Tracheal epithelial cell (primary cell): ENCODE measurements at places on chromosomes 1 and 21. TPM values are rescaled to one million over a fixed set of nuclear protein-coding genes. Genes with fewer than 3 reads are reported as not detected.

IGSF9 gene
- total RNA-seq = 8.0 and 8.7 TPM in 2 replicates

CFHR1 gene
- not detected in 2 replicates for total RNA-seq

PCSK9 gene
- 33.9 and 39.8 TPM in 2 replicates for total RNA-seq

DDX20 gene
- 11.3 and 15.6 TPM in 2 replicates for total RNA-seq

BNIPL gene
- total RNA-seq = 2.4 and 5.5 TPM in 2 replicates

CFHR5 gene
- not detected in 2 replicates for total RNA-seq

HES3 gene
- not detected in 2 replicates for total RNA-seq

GBP4 gene
- 0.48 TPM in 1 of 2 replicates, not detected in the other for total RNA-seq

CFAP45 gene
- 0.24 and 0.64 TPM in 2 replicates for total RNA-seq

PSEN2 gene
- total RNA-seq = 21.3 and 29.2 TPM in 2 replicates

LINGO4 gene
- not detected in 2 replicates for total RNA-seq

ARHGEF16 gene
- 21.0 and 34.1 TPM in 2 replicates for total RNA-seq

GNAT2 gene
- total RNA-seq = 0.64 TPM in 1 of 2 replicates, not detected in the other

ETV3L gene
- not detected in 2 replicates for total RNA-seq

INTS3 gene
- 12.5 and 14.5 TPM in 2 replicates for total RNA-seq

TFF3 gene
- total RNA-seq = 0.24 TPM in 1 of 2 replicates, not detected in the other

HES2 gene
- 249 and 299 TPM in 2 replicates for total RNA-seq

LAPTM5 gene
- total RNA-seq = 0.21 and 0.24 TPM in 2 replicates

LEMD1 gene
- 3.6 and 10.4 TPM in 2 replicates for total RNA-seq

IVL gene
- 0.43 and 6.5 TPM in 2 replicates for total RNA-seq

SLC45A1 gene
- 0.24 and 0.85 TPM in 2 replicates for total RNA-seq

INKA2 gene
- total RNA-seq = 0.72 and 1.7 TPM in 2 replicates

SPRR1A gene
- total RNA-seq = not detected in 2 replicates

SLC35F3 gene
- total RNA-seq = 0.64 and 2.2 TPM in 2 replicates

CRYAA gene
- total RNA-seq = not detected in 2 replicates

KRTAP19-3 gene
- not detected in 2 replicates for total RNA-seq

AADACL3 gene
- not detected in 2 replicates for total RNA-seq

CFAP74 gene
- total RNA-seq = not detected in 2 replicates

FYB2 gene
- 0.24 TPM in 1 of 2 replicates, not detected in the other for total RNA-seq

MIER1 gene
- total RNA-seq = 17.5 and 20.0 TPM in 2 replicates

RHCE gene
- total RNA-seq = 0.48 and 3.6 TPM in 2 replicates

NOS1AP gene
- total RNA-seq = not detected in 2 replicates

TIE1 gene
- total RNA-seq = 0.85 and 3.6 TPM in 2 replicates

C8A gene
- not detected in 2 replicates for total RNA-seq
